Activated CD4-positive, alpha-beta T cell treated with anti-CD3 and anti-CD28 coated beads, Interleukin-2, amount 10 ng/mL, durations not matched to agents 24 days and 14 days (primary cell): ENCODE measurements at places on chromosomes 5 and 9.

DNA sequence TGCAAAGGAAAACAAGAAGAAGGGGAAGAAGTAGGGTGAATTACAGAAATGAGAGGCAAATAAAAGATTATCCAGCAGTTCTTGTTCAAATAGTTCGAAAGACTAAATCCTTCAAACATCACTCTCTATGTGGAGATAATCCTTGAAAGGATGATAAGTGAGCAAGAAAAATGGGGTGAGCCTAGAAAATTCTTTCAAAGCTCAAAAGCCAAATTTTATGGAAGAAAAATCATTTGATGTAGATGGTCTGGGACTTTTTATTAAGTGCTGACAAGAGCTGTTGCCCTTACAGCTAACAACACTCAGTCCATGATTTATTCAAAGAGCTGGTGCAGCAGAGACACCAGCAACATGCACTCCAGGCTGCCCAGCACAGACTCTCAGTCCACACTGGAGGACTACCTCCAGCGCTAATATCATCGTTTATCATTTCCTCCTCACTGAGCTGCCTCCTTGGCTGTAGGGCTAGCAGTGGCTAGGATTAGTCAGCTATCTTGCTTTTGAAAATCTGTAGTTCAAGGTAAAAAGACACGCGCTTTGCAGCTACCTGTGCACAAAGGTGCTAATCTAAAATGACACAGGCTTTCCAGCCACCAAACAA lies 264.8 kb upstream of the KIF2A start:
- DNase-seq = no peak

DNA sequence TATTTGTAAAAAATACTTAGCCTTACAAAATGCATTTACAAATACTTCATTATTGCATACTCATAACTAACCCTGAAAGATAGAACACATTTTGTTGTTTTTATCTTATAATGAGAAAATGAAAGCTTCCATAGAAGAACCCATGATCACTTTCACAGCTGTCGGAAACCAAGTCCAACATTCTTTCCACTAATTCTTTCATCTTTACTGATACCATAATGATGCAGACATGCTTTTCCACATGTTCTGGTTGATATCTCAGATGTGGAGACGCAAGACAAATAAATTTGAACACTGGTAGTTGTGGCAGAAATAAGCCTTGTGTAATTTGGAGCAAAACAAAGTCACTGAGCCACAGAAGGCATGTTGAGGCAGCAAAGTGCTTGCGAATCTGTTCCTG lies 136.0 kb downstream of the FBXO4 start:
- no peak for DNase-seq

- DNase-seq = no peak
These were observed 13.2 kb upstream of the NR4A3 start for GRCh38 chr9:99808454-99808853.

DNA sequence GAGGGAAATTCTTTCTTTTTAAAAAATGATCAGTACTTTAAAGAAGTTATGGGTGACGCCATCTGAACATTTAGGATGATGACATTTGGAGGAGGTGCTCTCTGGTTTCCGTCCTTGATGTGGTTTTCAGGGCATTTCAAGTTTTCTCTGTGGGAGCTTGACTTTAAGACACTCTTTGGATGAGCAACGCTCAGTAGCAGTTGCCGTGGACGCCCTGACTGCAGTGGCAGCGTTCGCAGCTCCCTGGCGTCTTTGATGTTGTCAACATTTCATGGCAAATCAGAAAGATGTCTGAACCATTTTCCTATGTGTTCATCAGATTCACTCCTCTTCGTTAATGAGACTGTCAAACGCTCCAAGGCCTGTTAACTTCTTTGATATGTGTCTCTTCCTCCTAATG lies 86.1 kb downstream of the ZNF354C start:
- peak; percentile 62 for DNase-seq

DNA sequence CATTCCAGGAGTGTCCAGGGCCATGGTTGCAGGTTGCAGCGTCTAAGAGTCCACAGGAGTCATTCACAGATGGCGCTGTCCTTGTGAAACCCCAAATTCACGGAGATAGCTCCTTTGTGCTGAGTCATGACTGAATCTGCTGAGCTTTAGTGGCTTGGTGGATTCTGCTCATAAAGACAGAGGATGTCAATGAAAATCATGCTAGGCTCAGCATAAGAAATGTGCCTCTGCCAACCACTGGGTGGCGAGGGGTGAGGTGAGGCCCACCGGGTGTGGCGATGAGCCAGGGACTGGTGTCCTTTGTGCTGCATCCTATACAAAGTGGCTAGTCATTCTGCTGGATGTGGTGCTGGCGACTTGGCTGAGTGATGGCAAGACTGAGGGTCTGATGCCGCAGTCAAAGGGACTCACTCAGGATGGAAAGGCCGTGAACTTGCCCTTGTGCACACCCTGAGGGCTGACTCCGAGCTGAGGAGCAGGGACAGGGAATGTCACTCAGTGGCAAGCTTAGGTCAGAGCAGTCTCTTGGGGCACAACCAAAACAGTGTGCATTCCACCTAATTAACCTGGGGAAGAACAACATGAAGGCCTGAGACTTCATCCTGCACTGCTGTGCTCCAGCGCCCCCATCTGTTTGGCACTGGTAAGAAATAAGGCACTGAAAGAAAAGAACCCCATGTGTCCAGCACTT lies 71.5 kb downstream of the DAP start:
- peak; percentile 76 for DNase-seq

DNA sequence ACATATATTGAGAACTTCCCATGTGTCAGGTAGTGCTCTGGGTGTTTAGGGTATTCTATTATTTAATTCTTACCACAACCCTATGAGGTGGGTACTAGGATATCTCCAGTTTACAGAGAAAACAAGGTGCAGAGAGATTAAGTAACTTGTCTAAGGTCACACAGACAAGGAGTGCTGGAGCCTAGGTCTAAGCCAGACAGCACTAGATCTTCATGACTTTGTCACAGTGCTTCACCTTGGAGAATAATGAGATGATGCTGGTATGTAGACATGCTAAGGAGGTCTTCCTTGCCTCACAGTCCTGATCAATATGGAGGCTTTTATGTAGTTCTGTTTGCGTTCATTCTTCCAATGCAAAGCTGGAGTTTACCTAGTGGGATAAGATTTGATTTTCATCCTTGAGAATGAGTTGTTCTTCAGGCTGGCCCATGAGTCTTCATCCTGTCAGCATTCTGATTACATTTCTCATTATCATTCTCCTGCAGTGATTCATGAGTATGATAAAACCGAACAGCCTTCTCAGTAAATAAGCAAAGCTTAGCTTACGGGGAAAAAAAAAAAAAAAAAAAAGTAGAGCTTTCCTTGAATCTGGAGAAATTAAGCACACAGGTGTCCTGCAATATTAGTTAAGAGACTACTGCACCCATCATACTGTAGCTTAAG lies 176.3 kb downstream of the C9orf152 start:
- DNase-seq = no peak

DNA sequence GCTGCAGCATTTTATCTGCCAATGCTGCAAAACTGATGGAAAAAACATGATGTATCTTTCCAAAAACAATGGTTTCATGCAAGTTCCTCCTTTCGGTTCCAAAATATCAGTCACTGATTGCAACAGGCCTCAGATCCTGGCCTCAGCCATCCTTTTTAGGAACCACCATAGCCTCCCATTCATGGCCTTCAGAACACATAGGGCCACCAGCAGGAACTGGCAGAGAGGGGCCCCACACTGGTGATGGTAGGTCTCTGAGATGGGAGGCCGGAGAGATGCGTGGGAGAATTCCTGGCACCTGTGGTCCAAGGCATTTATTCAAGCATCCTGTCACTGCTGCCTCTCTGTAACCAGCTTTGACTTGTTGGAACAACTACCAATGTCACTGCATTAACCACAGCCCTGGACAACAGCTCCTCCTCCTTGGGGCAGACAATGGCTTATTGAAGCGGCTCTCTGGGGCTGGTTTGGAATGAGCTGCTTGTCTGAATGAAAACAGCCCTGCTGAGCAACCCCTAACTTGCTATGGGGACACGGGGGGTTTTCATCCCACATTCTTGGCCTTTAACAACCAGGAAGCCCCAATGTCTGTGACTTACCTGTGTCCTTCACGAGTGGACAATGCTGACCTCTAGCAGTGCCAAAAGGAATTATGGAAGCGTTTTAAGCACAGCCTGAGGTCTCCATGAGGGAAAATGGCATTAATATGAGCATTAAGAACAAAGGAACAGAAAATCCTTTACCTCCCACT lies 108.1 kb downstream of the LHFPL2 start:
- DNase-seq = no peak

DNA sequence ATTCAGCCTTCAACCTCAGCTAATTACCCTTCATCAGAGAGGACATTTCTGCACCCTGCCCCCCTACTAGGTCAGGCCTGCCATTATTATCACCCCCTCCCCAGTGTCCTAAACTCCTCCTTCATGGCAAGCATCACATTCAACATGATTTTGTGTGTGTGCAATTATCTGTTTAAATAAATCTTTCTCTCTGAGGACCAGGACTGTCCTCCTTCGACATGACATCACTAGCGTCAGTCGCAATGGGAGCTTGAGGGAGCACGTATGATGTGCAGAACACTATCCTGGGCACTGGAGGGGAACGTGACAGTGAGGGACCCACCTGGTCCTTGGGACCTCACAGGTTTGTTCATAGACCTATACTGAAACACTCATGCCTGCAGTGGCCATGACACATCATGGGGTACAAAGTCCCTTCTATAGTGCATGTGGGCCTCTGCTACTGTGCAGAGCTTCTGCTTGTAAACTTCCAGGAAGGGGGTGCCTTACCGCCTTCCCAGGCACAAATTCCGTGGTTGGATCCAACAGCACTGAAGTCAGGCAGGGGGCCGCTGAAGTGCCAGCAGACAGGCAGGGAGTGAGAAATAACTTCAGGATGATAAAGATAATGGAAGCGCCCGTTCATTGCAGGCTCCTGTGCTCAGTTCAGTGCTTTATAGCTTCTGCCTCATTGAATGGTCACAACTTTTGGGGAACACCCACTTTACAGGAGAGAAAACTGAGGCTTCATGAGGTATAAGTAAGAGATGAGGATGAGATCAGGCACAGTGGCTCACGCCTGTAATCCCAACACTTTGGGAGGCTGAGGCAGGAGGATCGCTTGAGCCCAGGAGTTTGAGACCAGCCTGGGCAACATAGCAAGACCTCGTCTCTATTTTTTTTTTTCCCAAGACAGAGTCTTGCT lies 36.0 kb upstream of the STXBP1 start:
- no peak for DNase-seq

GRCh38 chr5:113087976-113088514 lies 111.4 kb downstream of the DCP2 start:
- DNase-seq = no peak

- DNase-seq = peak; percentile 72
These were observed at the start of gene MARVELD2 for GRCh38 chr5:69414885-69415583. Gene MARVELD2, plus strand, starts transcription at chr5:69415116. Its CDS starts 4,270 bp downstream, at chr5:69419386.

GRCh38 chr5:77177576-77177975 lies 32.9 kb upstream of the PDE8B start:
- peak; percentile 11 for DNase-seq

- no peak for DNase-seq
These were observed 203.0 kb upstream of the TUT7 start for GRCh38 chr9:86557063-86557766.

DNA sequence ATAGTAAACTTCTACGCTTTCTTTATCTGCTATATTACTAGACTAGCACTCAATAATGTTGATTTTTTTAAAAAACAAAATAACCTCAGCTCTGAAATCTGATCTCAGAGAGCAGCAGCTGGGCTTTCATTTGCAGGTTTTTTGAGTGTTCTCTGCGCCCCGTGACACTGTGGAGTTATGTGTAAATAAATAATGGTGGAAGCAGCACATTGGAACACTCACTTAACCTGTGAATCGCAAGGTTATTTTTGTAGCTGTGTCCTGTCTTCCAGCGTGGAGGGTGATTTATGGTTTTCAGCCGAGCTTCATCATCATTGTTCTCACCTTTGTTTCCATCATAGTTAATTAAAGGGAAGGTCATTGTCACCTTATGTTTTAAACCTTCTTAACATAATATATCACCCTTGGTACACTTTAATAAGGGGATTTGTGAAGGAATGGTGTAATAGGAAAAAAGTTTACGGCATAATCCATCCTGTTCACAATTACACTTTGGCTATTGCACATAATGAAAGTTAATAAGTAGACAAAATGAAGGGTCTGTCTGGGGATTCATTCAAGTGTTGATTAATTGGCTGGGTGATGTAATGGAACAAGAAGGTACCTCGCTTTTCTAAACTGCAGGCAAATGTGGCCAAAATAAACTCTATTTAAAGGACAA lies 493.3 kb upstream of the ADAMTS16 start:
- no peak for DNase-seq

DNA sequence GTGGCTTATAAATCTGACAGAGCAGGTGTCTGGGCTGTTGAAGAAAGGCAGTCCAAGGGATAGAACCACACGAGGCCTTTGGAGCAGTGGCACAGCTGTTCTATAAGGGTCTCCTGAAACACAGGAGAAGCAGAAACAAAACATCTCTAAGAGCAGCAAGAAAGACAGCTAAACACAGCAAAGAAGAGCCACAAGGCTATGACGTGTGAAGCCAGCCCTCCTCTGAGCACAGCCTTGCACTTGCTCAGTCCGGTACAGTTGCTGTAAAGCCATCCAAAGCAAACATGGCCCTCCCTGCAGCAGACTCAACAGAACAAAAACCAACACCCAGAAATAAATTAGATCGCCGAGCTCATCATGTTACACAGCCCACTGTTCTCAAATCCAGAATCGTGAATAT lies 2.6 kb upstream of the GZMK start:
- DNase-seq = no peak

DNA sequence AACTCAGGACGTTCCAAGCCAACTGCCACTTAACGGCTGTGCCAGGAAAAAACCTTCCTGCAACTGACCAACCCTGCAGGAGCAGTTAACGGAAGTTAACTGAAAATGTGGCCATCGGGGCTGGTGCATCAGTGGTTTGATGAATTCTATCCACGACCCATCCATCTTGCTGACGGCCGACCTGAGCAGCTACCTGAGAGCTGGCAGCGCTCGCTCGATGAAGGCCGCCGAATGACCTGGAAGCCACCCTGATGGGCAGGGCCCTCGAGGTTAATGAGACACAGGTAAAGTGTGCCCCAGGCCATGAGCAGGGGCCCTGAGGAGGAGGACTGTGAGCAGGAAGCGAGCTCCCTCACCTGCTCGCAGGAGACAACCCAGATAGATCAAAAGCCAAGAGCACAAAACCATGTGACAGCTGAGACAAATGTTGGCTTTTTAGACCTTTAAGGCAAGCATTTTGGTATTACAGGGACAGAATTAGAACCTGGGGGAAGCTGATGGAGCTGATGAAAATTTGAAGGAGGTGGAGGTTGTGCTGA lies 35.3 kb upstream of the FLT4 start:
- DNase-seq = peak; percentile 53

DNA sequence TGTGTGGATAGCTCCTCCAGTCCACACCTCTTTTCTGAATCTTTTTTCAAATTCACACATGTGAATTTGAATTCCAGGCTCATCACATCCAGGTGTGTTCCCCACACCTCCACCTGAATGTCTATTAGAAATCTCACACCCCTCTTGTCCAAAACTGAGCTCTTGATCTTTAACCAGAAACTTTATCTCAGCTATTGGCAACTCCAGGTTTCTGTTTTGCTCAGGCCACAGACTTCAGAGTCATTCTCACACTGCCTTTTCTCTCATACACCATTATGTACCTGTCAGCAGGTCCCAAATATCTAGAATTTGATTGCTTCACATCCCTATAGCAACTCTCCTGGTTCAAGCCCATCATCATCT lies 11.6 kb downstream of the NIPSNAP3B start:
- peak; percentile 42 for DNase-seq

GRCh38 chr5:2196989-2197619 lies 314.4 kb upstream of the IRX4 start:
- no peak for DNase-seq
